GM19239 (cell line): ENCODE measurements at places on chromosomes 4 and X.

GRCh38 chr4:55037728-55038127 lies 87.7 kb downstream of the KDR start:
- DNase-seq: no peak

DNA sequence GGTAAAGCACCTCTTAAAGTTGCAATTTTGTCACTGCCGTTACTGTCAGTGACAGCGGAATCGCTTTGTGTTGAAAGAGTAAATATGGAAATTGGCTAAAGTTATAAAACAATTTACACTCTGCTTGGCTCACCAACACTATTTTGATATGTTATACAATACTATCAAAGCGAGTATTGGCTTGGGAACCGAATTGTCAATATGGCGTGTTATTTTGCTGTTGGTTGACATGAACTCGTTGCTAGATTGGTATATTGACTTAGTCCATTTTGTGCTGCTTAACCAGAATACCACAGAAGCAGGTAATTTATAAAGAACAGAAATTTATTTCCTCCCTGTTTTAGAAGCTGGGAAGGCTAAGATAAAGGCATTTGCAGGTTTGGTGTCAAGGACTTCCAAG lies 58.6 kb downstream of the DCK start:
- DNase-seq: no peak

GRCh38 chrX:149898554-149898953 lies 17.6 kb downstream of the MAGEA8 start:
- no peak for DNase-seq

- no peak for DNase-seq
Observed at GRCh38 chr4:87304745-87305432, 17.8 kb downstream of the HSD17B13 start.

GRCh38 chrX:121260596-121261240 lies 213.3 kb downstream of the GLUD2 start:
- no peak for DNase-seq

GRCh38 chrX:17602245-17602644 lies 135.0 kb upstream of the SCML1 start:
- no peak for DNase-seq

DNA sequence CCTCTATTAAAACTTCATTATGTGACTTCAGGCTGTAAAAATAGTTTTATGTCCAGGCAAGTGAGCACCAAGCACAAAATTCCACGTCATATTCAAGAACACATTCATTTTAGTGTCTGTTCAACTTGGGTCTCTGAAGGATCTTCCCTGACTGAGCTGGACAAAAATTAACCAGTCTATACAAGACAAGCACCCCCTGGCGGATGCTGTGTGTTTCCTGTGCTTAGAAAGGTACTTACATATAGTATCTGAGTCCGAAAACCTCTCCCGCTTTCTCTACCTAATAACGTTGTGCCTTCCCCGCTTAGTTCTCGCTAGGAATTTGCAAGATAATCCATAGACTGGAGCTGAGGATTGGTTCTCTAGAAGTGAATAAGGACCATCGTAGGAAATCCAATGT lies 2214.5 kb upstream of the TENM3 start:
- DNase-seq: no peak

DNA sequence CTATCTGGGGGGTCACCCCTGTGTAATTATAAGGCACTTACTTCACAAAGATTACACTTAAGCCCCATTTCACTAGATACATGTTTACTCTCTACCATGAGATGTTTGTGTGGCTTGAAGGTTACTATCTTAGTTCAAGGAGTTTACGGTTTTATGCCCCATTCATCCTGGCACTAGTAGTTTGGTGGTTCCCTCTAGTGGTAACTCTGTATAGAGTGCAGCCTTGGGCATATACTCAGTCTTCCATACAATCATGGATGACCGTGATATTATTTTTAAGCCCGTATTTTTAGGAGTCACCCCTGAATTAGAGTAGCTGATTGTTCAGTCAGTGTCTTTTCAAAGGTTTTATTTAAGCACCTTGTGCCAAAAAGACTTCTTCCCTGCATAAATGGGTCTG lies 109.9 kb upstream of the FAM47C start:
- DNase-seq: no peak
